Omental fat pad (tissue), 4 donors: ENCODE measurements at places on chromosomes 1 and 21.

DNA sequence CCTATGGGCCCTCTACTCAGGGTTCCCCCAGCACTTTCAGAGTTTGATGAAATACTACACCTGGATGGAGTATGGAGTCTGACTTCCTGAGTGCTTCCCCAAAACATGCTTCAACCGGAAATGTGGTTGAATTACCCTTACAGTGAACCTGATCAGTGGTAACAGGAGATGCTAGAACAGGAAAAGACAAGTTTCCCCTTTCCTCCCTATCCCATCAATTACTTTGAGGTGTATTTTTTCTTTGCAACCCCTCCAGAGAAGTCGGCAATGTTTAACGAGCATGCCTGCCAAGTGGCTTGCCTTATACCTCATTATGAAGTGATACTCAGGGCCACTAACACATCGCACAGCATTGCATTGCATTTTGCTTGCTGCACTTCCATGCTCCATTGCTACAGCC lies 7.0 kb downstream of the KRTAP15-1 start:
- no peak for DNase-seq

DNA sequence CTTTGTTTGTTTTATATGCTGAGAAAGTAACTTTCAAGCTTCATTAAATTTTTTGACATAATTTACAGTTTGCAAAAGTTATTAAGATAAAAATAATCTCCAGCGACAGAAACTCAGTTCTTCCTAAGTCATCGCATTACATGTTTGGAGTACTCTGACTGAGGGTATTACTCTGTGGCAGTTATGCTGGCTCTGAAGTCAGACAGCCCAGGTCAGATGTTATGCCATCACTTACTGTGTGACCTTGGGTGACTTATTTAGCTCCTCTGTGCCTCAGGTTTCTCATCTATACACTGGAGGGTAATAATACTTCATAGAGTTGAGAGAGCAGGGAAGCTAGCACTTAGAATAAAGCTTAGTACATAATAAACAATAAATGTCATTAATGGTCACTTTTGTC lies 26.4 kb downstream of the PRKAA2 start:
- no peak for DNase-seq

- no peak for DNase-seq
These were observed 92.5 kb downstream of the LACTBL1 start for GRCh38 chr1:22880174-22880601.

GRCh38 chr1:4718071-4718470 lies 63.7 kb downstream of the AJAP1 start:
- no peak for DNase-seq

DNA sequence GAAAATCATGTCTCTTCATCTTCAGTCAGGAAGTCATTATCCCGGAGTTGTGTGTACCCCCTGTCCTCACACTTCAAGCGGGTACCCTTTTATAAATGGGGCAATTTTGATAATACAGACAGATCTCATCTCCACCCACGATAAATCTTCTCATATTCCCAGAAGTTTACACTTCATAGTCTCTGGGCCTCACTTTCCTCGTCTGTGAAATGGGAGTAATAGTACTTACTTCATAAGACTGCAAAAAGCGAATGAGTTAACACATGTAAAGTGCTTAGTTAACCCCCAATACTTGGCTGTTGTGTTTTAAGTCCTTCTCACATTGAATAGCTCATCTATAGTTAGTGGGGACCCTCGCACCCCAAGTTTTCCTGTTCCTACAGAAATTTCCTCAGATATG lies 820 bp downstream of the NUP210L start:
- no peak for DNase-seq

GRCh38 chr1:7404046-7404742 lies 366.9 kb upstream of the VAMP3 start:
- no peak for DNase-seq

GRCh38 chr21:38244407-38244787 lies 12.4 kb upstream of the KCNJ15 start:
- DNase-seq = no peak

- no peak for DNase-seq
These were observed 649.4 kb upstream of the CXADR start for GRCh38 chr21:16863362-16863905.

DNA sequence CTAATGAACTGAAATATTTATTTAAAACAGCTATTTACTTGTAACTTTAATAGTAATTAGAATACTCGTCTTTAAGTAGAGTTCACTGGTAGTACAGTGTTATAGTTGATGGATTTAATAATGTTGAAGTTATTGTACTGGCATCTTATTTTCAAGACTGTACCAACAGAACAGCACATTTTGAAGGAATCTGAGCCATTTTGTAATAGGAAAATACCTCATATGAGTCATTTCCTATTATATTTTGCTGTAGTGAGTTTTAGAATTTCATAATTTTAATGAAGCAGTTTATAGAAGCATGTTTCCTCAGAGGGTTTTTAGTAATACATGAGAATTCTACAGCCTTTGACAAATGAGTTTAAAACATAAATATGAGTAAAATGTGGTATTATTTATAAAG lies 258.3 kb downstream of the OLFM3 start:
- DNase-seq = no peak

- no peak for DNase-seq
These were observed 359.3 kb downstream of the ADGRL2 start for GRCh38 chr1:82160036-82160435.

DNA sequence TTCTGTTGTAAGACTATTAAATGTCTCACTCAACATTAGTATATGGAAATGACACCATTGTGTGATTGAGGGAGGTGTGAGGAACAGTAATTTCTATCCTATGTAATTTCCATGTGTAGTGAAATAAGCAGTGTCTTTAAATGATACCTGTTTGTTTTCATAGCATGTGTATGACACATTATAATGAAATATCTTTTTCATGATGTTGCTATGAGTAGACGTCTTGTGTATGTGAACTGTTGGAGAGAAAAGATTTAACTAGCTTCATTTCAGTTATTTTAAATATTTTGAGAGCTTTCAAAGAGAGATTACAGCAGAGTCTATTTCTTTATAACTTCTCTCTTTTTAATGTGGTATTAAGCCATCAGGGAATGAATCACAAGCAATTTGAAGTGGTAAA lies 71.5 kb upstream of the QSOX1 start:
- no peak for DNase-seq

DNA sequence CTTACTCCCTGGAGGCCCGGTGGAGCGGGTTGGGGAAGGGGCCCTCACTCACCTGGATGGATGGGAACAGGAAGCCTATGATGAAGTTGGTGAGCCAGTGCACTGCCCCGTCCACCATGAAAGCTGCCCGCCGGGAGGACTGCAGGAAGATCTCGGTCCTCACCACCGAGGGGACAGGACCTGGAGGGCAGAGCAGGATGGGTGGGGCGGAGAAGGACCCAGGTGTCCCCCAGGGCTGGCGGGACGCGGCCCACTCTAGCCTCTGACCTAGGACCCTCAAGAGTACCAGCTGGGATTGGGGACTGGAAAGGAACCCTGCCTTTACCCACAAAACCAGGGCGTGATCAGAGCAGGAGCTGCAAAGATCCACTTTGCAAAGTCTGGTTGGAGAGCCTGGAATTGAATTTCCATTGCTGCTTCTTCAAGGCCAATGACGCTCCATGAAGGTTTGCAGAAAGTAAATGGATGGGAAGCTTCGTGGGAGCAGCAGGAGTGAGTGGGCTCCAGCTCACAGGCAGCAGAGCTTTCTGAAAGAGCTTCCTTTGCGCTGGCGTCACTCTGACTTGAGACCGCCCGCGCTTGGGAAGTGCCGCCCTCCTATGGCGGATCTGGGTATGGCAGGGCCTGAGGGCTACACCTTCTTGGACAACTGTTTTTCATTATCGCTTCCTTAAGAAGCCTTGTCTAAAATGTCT lies 21.4 kb downstream of the SLC2A7 start:
- DNase-seq = peak; percentile 84

- DNase-seq = no peak
These were observed 498.2 kb upstream of the BRINP3 start for GRCh38 chr1:190975827-190976226.

GRCh38 chr1:30953685-30954084 lies 45.1 kb upstream of the SDC3 start:
- no peak for DNase-seq

DNA sequence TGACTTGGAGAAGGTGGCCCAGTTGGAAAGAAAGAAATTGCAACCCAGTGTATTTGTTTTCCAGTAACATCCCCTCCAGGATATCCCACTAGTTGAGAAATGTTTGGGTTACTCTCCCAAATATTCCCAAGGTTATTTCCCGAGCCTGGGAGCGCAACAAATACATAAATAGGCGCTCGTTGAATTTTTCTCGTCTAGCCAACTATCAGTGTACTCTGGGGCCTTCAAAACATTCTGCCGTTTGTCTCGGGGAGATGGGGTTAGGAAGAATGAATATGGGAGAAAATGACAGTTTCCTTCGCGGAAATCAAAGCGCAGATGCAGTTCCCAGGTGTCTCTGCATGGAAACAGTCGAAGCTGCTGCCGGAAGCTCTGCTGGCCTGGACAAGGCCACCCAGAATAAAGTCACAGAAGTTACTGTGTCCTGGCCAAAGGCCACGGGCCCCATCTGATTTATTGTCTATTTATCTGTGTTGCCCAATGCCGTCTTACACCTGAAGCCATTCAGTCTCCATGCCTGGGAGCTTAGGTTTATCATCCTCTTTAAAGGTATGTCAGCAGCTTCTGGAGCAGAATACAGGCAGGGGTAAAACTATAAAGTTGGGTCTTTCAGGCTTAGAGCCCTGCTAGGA lies 1.0 kb downstream of the C1orf115 start:
- no peak for DNase-seq

DNA sequence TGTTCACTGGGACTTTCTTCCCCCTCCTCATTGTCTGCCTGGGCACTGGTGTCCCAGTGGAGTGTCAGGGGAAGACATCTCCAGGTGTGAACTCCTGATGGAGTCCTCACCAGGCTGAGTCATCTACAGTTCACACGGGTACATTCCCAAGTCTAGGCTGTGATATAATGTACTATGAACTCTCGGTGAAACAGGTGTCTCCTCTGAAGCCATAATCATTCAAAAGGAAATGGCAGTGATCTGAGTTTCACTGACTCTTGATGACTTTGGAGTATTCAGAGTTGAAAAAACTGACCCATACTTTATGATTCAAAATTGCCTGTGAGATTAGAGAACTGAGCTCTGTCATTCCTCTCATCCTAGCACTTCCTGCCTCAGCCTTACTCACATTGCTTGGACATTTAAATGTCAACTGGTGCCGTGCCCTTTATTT lies 9.1 kb downstream of the LAMC2 start:
- DNase-seq = no peak

DNA sequence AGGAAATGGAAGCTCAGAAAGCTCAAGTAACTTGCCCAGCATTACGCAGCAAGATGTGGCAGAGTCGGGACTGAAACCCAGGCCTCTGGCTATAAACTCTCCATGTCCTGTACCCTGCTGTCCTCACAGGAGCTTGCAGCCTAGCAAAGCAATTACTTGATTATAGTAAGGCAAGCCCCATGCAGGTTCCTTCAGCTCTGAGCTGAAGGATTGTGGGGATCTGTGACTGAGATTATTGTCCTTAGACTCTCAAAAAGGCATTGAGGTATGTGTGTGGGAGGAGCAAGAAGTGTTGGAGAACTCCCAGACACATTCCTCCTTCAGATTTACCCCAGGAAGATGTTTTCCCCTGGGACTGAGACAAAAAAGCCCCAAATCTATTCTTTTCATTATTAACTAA lies 124.0 kb upstream of the SPATA6 start:
- DNase-seq = no peak

- no peak for DNase-seq
These were observed 6.7 kb downstream of the HLX start for GRCh38 chr1:220885971-220886370.
